ENCODE measurements at places on chromosomes 11 and 22. TPM values are rescaled to one million over a fixed set of nuclear protein-coding genes. Genes with fewer than 3 reads are reported as not detected.

The CNGA4 gene
- polyA plus RNA-seq, result not detected

DNA sequence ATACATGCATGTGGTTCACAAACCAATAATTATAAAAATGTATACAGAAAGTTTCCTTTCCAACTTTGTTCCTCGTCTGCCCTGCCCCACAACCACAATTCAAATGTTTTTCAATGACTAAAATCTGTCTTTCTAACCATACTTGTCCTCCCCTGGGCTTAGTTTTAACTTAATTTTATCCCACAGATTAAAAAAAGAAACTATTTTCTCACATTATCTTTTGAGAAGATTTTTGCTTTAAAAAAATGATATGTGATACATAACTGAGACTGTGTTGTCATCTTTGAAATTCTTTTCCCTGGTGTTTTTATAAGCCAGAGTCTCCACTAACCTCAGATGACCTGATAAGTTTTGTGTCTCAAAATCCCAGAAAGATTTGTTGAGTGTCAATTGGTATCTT lies 79.0 kb downstream of the FDX1 start:
- DNase-seq, result no peak

DNA sequence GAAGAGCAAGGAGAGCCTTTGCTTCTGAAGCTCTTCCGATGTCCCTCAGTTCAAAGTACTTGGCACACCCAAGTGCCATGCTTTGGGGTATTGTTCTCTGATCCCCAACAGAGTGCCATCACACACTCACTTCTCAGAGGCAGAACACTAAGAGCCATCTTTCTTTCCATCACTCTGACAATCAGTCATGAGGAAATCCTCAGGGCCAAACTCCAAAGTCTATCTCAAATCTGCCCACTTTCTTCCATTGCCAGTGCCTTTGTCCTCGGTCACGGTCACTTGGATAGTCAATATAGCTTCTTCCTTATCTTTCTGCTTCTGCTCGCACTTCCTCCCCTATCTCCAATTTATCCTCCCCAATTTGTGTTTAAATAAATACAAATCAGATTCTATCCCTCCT lies 90.9 kb downstream of the ENTHD1 start:
- DNase-seq, result no peak

DNA sequence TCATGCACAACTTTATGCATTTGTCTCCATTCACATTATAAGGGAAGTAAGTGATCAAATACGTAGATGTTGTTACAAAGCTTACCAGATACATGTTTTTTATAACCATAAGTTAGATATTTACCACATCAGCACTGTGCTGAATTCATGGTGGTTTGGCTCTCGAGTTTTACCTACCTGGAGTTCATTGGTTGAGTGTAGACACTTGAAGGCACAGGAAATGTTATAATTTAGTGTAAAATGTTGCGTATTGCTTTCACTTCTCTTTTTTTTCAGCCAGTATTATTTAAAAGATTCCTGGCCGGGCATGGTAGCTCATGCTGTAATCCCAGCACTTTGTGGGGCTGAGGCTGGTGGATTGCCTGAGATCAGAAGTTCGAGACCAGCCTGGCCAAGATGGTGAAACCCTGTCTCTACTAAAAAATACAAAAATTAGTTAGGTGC lies 53.1 kb upstream of the GRK2 start:
- no peak for DNase-seq
